ENCODE measurements at places on chromosomes 2 and 18.

- H3K36me3 ChIP-seq: peaks cover 8% of the 10 kb centered on the region
- H3K27ac ChIP-seq: no peak overlapping the region
- no peak for DNase-seq
- H3K27me3 ChIP-seq: no peaks in the 10 kb centered on the region
These were observed 491.2 kb upstream of the HS6ST1 start for GRCh38 chr2:128809880-128810279.

- H3K27ac ChIP-seq: no peak overlapping the region
- no peaks in the 10 kb centered on the region for H3K27me3 ChIP-seq
- H3K4me3 ChIP-seq: no peak overlapping the region
These were observed 22.9 kb downstream of the TGIF1 start for GRCh38 chr18:3472681-3473544.

GRCh38 chr2:178628605-178629004, 148.3 kb downstream of the PLEKHA3 start:
- H3K4me1 ChIP-seq: peaks cover 9% of the 10 kb centered on the region
- H3K27me3 ChIP-seq: no peaks in the 10 kb centered on the region
- DNase-seq: no peak

GRCh38 chr2:213764849-213765248, 480.6 kb downstream of the SPAG16 start:
- H3K4me3 ChIP-seq: no peak overlapping the region
- no peaks in the 10 kb centered on the region for H3K36me3 ChIP-seq
- DNase-seq: no peak
- no peak overlapping the region for H3K27ac ChIP-seq

DNA sequence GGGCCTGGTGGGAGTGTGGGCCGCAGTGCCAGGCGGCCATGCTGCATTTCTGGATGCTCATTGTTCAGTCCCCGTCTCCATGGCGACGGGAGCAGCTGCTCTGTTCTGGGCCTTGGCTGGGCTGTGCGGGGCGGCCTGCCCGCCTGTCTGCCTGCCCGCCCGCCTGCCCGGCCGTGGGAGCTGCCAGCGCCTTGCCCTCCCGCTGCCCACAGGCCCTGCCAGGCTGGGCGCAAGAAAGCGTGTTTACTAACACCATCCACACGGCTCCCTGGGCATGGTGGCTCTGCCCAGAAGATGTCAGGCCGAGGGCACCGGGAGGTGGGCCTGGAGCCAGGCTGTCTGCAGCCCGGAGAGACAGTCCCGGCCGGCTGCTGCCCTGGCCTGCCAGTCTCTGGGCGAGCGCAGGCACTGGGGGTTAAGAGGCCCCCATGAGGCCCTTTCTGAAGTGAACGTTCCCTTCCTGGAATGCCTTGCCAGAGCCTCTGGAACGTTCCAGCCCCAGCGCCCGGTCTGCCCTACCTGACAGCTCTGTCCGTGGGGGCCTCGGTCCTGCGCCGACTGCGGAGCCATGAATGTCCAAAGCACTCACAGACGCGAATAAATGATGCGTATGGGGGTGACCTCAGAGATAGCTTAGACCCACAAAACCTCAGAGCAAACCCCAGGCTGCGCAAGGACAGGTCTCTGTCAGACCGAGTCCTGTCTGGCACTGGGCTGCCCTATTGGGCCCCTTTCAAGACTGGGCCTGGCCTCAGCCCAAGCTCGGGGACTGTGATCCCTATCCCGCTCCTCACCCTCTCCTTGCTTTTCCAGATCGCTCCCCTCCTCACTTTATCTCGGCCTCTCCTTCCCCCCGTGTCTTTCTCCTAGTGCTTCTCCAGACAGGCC, 44.3 kb downstream of the MYCN start:
- no peak overlapping the region for H3K4me3 ChIP-seq
- no peaks in the 10 kb centered on the region for H3K36me3 ChIP-seq
- peak; percentile 44 for DNase-seq
- peak overlapping the region; percentile 90 for H3K27ac ChIP-seq

DNA sequence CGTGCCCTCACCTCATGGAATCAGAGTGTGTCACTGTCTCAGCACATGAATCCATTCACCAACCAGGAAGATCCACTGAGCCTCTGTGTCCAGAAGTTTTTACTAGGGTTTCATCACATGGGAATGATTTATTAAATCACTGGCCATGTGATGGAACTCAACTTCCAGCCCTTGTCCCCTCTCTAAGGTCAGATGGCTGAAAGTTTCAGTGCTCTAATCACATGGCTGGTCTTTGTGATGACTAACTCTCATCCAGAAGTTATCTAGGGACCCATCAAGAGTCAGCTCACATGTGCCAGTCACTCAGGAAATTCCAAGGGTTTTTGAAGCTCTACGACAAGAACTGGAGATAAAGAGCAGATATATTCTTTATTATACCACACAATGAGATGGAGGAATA, 140.5 kb upstream of the GYPC start:
- H3K27ac ChIP-seq: no peak overlapping the region
- no peak for DNase-seq
- peaks cover 6% of the 10 kb centered on the region for H3K27me3 ChIP-seq
- peaks cover 42% of the 10 kb centered on the region for H3K36me3 ChIP-seq
- peaks cover 5% of the 10 kb centered on the region for H3K4me1 ChIP-seq

- DNase-seq: peak; percentile 29
- H3K27ac ChIP-seq: no peak overlapping the region
- peaks cover 68% of the 10 kb centered on the region for H3K4me1 ChIP-seq
- H3K4me3 ChIP-seq: no peak overlapping the region
- H3K27me3 ChIP-seq: no peaks in the 10 kb centered on the region
These were observed 126.2 kb upstream of the LGALSL start for GRCh38 chr2:64327510-64328414.

DNA sequence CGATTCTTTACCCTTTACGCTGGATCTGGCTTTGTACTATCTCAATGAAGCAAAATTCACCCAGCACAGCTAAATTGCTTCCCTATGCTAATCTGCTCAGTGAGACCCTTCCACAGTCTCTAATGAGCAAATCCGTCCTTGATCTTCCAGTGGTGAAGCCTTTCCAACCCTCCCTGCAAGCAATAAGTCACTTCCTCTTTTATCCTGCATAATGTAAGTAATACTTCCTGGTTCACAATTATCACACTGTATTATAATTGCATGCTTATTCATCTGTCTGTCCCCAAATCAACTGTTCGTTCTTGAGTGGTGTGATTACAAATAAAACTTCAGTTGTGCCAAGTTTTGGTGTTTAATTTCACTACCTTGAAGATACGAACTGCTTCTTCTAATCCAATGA, 404.0 kb downstream of the ADCYAP1 start:
- 0 out of 2 replicates have a peak, but pooled peaks cover 3% of the 10 kb centered on the region for H3K36me3 ChIP-seq
- H3K4me1 ChIP-seq: 0 out of 2 replicates have a peak, but pooled peaks cover under 1% of the 10 kb centered on the region
- no peak overlapping the region for H3K27ac ChIP-seq
- no peaks in the 10 kb centered on the region for H3K27me3 ChIP-seq
- no peak for DNase-seq

GRCh38 chr2:6754419-6754818, 111.3 kb downstream of the CMPK2 start:
- no peak overlapping the region for H3K4me3 ChIP-seq
- H3K27ac ChIP-seq: no peak overlapping the region

DNA sequence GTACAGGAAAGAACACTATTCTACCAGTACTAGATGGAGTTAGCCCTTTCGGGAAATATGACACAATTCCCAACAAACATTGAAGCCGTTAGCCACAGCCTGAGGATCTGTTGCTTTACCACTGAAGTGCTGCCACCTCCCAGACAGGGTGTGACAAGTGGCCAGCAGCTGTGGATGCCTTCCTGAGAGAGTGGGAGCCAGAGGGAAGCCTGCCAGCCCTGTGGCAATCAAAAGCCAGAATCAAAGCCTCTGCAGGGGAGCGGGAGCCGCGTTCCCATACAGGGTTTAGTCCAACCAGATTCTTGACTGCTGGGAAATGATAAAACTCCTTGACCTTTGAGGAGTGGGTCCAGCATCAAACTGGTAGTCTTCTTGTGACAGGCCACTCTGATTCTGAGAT, 38.0 kb downstream of the SLC4A1AP start:
- H3K36me3 ChIP-seq: no peaks in the 10 kb centered on the region
- no peak overlapping the region for H3K4me3 ChIP-seq
- no peak overlapping the region for H3K27ac ChIP-seq

- no peaks in the 10 kb centered on the region for H3K36me3 ChIP-seq
- peaks cover 10% of the 10 kb centered on the region for H3K4me1 ChIP-seq
- no peak overlapping the region for H3K4me3 ChIP-seq
- H3K27me3 ChIP-seq: no peaks in the 10 kb centered on the region
These were observed 129.5 kb downstream of the RND3 start for GRCh38 chr2:150357770-150358467.

GRCh38 chr18:61738488-61738887, 154.3 kb downstream of the RNF152 start:
- no peak overlapping the region for H3K27ac ChIP-seq
- no peaks in the 10 kb centered on the region for H3K36me3 ChIP-seq
- H3K4me1 ChIP-seq: peaks cover 12% of the 10 kb centered on the region
- no peak for DNase-seq
- no peak overlapping the region for H3K4me3 ChIP-seq

GRCh38 chr2:216081487-216082116, at the start of the genes PECR and TMEM169:
PECR (minus strand) TSS chr2:216081809; CDS start chr2:216081741, 68 bp downstream.
TMEM169 (plus strand) TSS chr2:216081919; CDS start chr2:216095964, 14,045 bp downstream.
- no peaks in the 10 kb centered on the region for H3K36me3 ChIP-seq
- DNase-seq: peak; percentile 89

- peaks cover 14% of the 10 kb centered on the region for H3K4me1 ChIP-seq
- H3K4me3 ChIP-seq: no peak overlapping the region
- H3K36me3 ChIP-seq: no peaks in the 10 kb centered on the region
- no peak overlapping the region for H3K27ac ChIP-seq
These were observed 64.7 kb downstream of the CCDC148 start for GRCh38 chr2:158391876-158392275.

DNA sequence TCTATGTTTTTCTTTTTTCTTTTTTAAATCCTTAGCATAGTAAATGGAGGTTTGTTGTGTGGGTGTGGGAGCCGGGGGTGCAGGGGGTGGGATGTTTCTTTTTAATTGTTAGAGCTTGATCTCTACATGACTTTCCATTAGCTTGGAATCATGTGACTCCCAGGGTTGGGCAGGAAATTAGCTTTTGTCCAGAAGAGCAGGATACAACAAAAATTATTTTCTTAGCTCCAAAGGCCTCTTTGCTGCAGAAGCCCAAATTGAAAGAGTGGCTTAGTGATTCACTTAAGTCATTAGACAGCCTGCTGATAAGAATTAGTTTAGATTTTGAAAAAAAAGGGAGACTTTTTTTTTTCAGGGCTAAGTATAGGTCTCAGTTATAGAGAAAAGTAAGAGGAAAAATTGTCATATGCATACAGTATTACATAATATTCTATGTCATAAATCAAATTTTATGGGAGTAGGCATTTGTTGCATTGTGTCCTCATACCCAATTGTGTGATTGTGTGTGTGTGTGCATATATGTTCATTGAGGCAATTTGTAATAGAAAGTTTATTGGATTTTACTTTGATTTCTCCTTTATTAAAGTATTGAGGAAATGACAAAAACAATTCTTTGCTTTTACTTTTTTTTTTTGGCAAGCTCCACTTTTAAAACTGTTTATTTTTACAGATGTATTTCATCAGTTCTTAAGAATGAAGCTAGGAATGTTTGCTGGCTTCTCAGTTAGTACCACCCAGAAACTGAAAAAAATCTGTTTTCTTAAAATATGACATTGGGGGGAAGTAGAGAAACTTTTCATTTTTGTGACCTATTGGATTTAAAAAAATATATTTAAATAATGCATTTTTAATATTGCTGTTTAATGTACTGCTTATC, 47.4 kb downstream of the TSPYL6 start:
- H3K4me3 ChIP-seq: no peak overlapping the region
- no peak for DNase-seq
- H3K4me1 ChIP-seq: peaks cover 11% of the 10 kb centered on the region
- H3K27ac ChIP-seq: no peak overlapping the region
- H3K36me3 ChIP-seq: no peaks in the 10 kb centered on the region

DNA sequence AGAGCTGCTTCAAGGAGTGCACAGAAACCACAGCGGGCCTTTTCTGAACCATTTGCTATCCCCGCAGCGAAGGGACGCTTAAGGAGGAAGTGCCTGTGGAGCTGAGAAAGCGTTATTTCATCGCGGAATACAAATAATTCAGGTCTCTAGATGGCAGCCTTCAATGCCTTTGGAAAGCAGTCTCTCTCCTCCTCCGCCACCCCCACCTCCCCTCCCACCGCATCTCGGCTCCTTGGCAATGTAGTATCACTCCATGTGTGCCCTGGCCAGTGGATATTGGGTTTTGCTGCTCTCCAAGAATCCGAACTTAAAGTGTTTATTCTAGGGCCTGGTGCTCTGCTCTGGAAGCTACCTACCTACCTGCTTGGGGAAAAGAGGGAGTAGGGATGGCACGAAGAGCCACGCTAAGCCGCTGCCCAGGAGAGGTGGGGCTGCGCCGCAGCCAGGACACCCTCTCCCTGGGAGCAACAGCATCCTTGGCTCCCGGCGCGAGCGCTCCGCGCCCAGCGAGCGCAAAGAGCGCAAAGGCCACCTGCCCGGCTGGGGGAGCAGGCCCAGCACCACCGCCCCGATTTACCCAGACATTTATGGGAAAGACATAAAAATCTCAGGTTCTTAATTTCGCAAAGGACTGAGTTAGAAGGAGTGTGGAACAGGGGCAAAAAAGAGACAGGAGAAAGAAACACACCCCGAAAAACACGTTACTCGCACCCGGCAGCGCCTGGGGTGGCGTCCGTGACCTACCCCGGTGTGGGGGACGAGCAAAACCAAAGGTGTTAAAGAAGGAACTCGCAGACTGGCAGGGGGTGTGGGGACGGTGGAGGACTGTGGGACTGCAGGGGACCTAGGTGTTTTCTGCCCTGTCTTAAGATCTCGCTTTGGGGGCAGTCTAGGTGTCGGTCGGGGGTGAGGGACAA, 1.0 kb downstream of the SPHKAP start:
- peak; percentile 47 for DNase-seq
- peaks cover 46% of the 10 kb centered on the region for H3K27me3 ChIP-seq
- no peak overlapping the region for H3K27ac ChIP-seq
- H3K4me3 ChIP-seq: peak overlapping the region; percentile 88

DNA sequence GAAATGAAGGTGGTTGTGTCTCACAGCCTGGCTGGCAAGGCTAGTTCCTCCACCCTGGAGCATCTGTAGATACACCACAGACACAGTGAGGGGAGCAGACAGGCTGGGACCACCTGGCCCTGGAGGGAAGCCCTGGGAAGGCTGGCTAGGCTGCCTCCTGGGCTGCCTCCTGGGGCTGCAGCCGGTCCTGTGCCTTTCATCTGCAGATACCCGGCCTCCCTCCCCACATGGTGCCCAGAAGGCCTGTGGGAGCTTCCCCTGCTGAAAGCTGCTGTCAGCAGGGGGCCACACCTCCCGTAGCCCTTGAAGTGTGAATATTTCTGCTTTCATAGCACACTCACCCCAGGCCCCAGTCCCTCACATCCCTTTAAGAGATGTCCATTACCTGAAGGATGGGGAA, 37.6 kb downstream of the SDC1 start:
- no peaks in the 10 kb centered on the region for H3K36me3 ChIP-seq
- no peak overlapping the region for H3K27ac ChIP-seq
- H3K4me1 ChIP-seq: peaks cover 43% of the 10 kb centered on the region
- no peak overlapping the region for H3K4me3 ChIP-seq
- no peaks in the 10 kb centered on the region for H3K27me3 ChIP-seq
- no peak for DNase-seq
